ENCODE measurements at places on chromosomes 11 and 22.
A peak's percentile ranks its signal among the peaks of the same experiment; 100 is the strongest.

- no peak for DNase-seq
Measured at GRCh38 chr11:120520091-120520822, 8.7 kb downstream of the GRIK4 start.

DNA sequence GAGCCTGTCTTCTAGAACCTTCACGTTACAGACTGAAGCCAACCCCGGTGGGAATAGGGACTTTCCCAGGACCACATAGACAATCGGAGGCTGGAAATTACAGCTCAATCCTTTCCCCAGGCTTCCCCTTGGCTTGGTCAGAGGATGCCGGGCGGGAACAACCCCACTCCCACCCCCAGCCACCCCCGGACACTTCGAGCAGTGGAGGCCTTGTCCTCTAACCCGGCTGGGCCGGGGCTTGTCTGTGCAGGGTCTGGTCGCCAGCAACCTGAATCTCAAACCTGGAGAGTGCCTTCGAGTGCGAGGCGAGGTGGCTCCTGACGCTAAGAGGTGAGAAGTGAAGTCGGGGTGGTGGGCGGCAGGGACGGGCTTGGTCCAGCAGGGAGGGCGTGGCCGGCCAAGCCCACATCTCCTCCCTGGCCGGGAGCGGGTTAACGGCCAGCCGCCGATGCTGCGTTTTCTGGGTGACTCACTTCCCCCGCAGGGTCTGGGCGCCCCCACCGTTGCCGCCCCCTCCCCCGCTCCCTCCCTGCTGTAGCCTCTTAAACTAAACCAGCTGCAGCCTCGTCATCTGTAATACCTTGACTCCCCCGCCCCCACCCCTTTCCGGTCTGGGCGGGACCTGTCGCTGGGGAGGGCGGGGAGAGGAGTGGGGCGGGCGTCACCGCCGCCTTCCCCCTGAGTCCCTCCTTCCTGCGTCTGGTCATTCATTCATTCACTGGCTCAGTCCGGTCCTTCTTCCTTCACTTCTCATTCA, 1.5 kb downstream of the LGALS1 start:
- peak; percentile 92 for DNase-seq

DNA sequence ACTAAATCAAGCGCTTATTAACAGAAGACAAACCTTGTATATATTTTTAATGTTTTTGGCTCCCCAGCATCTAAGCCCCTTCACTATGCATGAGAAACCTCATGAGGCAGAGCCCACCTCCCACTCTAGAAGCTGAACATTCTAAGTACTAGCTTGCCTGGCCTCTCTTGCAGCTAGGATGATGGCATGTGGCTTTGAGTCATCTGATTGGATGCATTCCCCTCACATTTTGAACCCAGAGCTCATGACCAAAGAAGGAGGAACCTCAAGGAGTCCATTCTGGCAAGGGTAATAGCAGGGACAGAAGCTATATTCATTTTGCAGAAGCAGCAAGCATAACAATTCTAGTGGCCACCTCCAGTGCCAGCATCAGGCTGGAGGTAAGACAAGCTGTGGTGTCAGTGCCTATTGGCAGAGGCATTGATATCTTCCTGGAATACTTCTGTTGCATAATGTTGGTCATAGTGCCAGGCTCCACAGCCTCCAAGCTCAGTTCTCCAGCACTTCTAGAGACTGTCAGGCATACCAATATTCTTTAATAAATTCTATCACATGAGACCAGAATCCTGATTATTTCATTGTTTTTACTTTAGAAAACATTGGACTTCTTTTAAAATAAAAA, 14.2 kb upstream of the ZC3H12C start:
- no peak for DNase-seq

- DNase-seq = peak; percentile 85
Measured at GRCh38 chr22:49838771-49839717, 11.4 kb upstream of the BRD1 start.

GRCh38 chr11:57131080-57131790, 50.5 kb upstream of the LRRC55 start:
- DNase-seq = no peak

- no peak for DNase-seq
Measured at GRCh38 chr22:43424666-43425630, 13.1 kb downstream of the MPPED1 start.

DNA sequence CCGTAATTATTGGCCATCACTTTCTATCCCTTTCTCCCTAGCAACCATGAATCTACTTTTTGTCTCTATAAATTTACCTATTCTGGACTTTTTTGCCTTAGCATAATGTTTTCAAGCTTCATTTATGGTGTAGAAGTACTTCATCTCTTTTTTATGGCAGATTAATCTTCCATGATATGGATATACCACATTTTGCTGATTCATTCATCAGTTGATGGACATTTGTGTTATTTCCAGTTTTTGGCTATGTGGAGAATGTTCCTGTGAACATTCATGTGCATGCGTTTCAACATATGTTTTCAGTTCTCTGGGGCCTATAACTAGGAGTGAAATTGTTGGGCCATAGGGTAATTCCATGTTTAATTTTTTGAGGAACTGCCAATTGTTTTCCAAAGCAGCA, 12.8 kb downstream of the CAPN1 start:
- no peak for DNase-seq

GRCh38 chr11:123203934-123204333, 8.9 kb upstream of the CLMP start:
- no peak for DNase-seq

- no peak for DNase-seq
Measured at GRCh38 chr11:121540627-121541026, 87.9 kb upstream of the SORL1-AS1 start.
